ENCODE measurements at places on chromosomes 11 and 22. TPM values are rescaled to one million over a fixed set of nuclear protein-coding genes. Genes with fewer than 3 reads are reported as not detected.

USP2 gene
- total RNA-seq, result 9.6 TPM

GRCh38 chr11:32152216-32152615 is 61.3 kb downstream of the RCN1 start:
- no peak for DNase-seq

- DNase-seq, result no peak
These were observed 2.1 kb downstream of the LRP5 start for GRCh38 chr11:68314203-68315170.

- DNase-seq, result no peak
These were observed 1.2 kb upstream of the MMP10 start for GRCh38 chr11:102781676-102782075.

TMEM132A gene
- total RNA-seq, result 15.9 TPM

DNA sequence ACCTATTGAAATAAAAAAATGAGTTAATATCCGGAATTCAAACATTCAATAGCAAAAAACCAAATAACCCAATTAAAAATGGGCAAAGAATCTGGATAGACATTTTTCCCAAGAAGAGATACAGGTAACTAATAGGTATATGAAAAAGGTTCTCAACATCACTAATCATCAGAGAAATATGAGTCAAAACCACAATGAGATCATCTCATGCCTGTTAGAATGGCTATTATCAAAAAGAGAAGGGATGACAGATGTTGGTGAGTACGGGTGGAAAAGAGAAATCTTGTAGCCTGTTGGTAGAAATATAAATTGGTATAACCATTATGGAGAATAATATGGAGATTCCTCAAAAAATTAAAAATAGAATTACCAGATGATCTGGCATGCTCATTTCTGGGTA is 26.9 kb upstream of the OR6M1 start:
- no peak for DNase-seq

DNA sequence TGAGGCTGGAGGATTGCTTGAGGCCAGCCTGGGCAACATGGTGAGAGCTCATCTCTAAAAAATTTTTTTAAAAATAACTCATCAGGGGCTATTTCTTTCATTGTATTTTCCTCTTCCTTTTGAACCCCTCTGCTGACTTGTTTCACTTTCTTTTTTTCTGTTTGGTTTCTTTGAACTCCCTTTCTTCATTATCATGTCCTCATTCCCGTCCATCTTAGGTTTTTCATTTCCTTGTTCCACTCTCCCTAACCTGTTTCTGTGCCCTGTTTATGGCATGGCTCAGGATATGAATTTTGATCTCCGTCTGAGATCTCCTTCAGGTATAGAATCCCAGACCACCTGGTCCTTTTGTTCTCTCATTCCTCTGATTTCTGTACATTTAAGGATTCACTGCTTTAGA is 12.5 kb downstream of the MARK2 start:
- DNase-seq, result no peak

IGLL1 gene
- not detected for total RNA-seq

- no peak for DNase-seq
These were observed 451.9 kb downstream of the ETS1 start for GRCh38 chr11:128135451-128135850.

KRTAP5-1 gene
- not detected for total RNA-seq

POTEH gene
- total RNA-seq, result not detected

DNA sequence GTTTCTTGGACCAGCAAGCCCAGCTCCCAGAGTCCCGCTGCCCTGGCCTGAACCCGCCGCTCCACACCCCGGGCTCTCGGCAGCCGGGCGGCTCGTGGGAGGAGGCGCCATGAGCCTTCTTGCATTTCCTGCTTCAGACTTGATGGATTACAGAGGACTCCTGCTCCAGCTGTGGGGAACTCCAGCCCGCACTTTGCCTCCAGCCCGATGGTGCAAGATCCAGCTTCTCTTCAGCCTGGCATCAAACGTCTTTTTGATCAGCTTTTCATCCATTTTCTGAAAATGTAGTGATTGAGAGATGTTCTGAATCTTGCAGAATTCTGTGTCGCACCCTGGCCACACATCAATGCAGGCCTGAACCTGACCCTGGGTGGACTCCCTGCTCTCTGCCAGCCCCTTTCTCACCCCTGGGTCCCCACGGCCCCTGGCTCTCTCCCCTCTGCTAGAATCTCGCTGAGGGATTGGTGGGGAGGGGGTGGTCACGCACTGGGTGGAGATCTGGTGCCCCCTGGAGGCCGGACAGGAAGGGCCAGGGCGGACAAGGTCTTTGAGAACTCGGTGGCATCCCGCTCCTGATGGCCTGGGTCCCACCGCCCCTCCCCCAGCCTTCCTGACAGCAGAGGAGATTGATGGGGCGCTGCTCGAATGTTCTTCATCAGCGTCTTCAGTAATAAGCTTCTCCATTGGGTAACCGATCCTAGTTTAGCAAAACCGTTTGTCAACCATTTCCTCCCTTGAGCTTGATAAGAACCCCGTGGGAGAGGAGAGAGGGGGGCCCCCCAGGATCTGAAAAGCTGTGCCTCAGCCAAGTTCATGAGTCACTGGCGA is 12.1 kb upstream of the NFAM1 start:
- peak; percentile 88 for DNase-seq

GLB1L3 gene
- total RNA-seq, result not detected

RFPL1 gene
- total RNA-seq, result not detected

DNA sequence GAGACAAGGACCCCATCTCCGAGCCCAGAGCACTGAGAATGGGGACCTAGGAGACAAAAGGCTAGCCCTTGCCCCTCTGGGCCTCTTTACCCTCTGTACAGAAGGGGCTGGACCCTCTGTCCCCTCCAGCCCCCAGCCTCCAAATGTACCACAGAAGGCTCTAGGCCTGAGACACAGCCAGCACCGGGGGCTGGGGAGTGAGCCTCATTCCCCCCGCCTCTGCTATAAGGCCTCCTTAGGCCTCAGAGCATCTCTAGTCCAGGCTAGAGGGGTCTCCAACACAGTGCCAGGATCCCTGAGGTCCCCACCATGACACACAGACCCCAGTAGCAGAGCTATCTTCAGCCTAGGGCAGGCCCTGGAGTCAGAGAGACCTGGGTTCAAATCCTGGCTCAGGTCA is 4.8 kb downstream of the SMTN start:
- DNase-seq, result no peak

GRCh38 chr11:125358254-125358840 is 137.7 kb downstream of the FEZ1 start:
- DNase-seq, result no peak

- DNase-seq, result no peak
These were observed 12.9 kb downstream of the MS4A10 start for GRCh38 chr11:60797846-60798630.

OR51I1 gene
- 3.9 TPM for total RNA-seq

DNA sequence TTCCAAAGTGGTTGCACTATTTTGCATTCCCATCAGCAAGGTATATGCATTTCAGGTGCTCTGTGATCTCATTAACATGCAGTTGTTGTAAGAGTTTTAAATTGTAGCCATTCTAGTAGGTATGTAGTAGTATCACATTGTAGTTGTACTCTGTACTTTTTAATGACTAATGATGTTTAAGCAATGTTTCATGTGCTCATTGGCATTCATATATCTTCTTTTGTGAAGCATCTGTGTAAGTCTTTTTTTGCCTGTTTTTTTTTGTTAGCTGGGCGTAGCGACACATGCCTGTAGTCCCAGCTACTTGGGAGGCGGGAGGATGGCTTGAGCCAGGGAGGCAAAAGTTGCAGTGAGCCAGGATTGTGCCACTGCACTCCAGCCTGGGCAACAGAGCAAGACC is 11.3 kb upstream of the TRIM29 start:
- no peak for DNase-seq

All from tibial nerve (tissue), 4 donors.